Activated naive CD4-positive, alpha-beta T cell (primary cell): ENCODE measurements at places on chromosomes 11 and 22.

- DNase-seq: no peak
Observed at GRCh38 chr11:10931761-10932670, 74.2 kb upstream of the ZBED5 start.

DNA sequence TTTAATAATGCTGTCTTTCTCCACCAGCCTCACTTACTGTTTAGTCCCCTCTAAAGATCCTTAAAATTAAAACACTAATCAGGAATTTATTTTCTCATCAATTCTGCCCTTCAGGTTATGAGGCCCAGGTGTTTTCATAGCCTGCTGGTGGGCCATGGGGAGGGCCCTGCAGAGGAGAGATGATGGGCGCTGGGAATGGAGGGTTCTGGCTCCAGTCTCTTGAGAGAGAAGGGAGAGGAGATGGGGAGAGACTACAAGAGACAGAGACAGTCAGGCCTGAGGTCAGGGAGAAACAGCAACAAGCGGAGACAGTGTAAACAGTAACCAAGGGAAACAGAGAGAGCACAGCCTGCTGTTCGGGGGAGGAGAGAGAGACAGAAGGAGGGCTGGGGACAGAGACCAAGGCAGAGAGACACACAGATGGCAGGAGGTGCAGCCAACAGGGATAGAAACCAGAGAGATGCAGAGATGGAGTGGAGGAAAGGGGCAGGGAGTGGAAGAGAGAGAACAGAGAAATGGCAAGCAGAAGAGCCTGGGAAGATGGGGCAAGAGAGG, 187.3 kb upstream of the SYT13 start:
- DNase-seq: no peak

GRCh38 chr11:44004452-44005062, 43.2 kb upstream of the ACCSL start:
- DNase-seq: no peak

- no peak for DNase-seq
Observed at GRCh38 chr11:75743711-75744563, 24.6 kb upstream of the DGAT2 start.

- no peak for DNase-seq
Observed at GRCh38 chr11:67301313-67301921, 1.9 kb upstream of the SSH3 start.

DNA sequence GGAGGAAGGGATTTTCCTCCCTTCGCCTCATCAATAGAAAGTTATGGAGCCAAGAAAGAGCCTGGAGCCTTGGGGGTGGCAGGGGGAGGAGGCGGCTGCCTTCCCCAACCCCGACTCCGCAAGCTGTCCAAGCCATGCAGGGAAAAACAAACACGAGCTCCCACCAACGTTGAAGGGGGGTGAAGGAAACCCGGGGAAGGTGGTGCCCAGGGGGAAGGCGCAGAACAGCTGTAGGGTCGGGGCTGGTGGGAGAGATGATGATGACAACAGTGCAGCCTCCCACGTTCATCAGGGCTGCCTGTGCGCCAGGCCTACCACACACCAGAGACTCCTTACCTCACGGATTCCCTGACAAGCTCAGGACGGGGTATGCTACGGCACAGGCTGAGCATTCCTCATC, 73.5 kb downstream of the SCUBE1 start:
- DNase-seq: no peak

GRCh38 chr11:86675017-86675416, 2.6 kb upstream of the ME3 start:
- DNase-seq: no peak

- no peak for DNase-seq
Observed at GRCh38 chr11:22343371-22344032, 5.3 kb downstream of the SLC17A6 start.

DNA sequence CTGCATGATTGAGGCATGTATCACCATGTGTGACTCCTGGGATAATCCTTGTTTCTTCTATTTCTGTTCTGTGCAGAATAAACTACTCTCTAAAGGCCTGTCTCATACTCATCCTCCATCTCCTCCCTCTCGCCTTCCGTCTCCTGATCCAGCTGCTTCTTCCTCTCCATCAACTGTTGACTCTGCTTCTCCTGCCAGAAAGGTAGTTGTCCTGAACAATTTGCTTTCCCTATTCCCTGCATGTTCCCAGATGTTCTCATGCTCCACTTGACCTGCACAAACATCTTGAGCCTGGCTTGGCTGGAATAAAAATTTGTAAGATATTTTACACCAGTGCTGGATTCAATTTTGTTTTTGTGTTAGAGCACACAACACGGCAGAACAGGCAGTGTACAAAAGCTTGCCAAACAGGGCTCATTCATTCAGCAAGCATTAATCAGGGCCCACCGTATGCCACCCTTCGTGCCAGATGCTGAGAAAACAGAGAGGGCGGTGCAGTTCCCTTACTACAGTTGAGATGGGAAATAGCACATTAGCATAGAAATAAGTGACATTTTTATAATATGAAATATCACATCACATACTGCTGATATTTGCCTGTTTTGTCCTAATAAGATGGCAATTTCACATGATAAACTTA, 133.3 kb upstream of the PARVA start:
- DNase-seq: no peak

GRCh38 chr11:67439321-67440228, 2.1 kb upstream of the PTPRCAP start:
- DNase-seq: no peak

- no peak for DNase-seq
Observed at GRCh38 chr22:46405901-46406300, 70.4 kb downstream of the TRMU start.

DNA sequence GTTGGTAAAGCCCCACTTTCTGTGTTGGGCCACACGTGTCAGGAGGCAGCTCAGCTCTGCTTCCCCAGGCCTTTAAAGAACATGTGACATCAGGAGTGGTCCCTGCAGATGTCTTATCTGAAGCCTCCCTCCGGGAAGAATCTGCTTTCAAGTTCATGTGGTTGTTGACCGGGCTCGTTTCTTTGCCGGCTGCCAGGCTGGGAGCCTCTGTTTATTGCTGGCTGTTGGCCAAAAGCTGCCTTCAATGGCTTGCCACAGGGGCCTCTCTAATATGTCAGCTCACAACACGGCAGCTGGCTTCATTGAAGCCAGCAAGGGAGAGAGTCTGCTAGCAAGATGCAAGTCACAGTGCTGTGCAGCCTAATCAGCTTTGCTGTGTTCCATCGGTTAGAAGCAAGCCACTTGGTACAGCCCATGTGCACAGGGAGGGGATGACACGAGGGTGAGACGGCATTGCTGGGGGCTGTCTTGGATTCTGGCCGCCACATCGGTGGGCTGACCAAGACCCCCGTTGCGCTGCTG, 14.6 kb downstream of the MRGPRF start:
- no peak for DNase-seq

DNA sequence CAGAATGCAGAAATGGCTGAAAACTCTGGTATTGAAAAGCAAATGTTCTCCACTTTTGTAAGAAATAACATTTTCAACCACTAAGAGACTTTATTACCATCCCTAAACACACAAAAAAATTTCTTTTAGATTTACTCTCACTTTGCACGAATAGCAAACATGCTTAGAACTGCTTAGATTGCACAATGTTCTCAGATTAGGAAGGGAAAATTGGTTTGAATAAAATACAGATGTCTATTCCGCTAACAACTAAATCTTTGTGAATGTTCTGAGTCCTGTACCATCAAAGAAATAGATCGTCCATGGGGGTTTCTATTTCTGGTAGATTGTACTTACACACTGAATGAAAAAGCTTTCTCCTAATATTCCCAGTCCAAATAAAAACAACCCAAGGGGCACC, 40.1 kb downstream of the BDNF start:
- no peak for DNase-seq

- DNase-seq: no peak
Observed at GRCh38 chr11:14934641-14935351, 37.4 kb downstream of the CALCA start.

DNA sequence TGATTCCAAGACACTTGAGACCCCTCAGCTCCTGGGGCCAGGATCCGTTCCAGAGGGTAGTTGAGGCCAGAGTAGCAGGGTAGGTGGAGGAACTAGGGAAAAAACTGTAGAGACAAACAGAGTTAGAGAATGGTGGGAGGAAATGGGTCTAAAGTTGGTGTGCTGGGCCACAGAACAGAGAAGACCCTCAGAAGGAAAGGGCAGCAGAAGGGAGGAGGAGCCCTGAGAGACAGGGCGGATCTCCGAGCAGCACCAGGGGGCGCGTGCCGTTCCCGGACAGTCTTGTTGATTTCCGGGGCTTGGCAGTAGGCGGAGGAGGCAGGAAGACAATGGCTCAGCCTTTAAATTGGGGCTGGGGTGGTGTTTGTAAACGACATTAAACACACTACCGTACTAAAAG, 2.4 kb upstream of the CECR2 start:
- DNase-seq: no peak

- no peak for DNase-seq
Observed at GRCh38 chr11:28674433-28675103, 566.4 kb downstream of the METTL15 start.

DNA sequence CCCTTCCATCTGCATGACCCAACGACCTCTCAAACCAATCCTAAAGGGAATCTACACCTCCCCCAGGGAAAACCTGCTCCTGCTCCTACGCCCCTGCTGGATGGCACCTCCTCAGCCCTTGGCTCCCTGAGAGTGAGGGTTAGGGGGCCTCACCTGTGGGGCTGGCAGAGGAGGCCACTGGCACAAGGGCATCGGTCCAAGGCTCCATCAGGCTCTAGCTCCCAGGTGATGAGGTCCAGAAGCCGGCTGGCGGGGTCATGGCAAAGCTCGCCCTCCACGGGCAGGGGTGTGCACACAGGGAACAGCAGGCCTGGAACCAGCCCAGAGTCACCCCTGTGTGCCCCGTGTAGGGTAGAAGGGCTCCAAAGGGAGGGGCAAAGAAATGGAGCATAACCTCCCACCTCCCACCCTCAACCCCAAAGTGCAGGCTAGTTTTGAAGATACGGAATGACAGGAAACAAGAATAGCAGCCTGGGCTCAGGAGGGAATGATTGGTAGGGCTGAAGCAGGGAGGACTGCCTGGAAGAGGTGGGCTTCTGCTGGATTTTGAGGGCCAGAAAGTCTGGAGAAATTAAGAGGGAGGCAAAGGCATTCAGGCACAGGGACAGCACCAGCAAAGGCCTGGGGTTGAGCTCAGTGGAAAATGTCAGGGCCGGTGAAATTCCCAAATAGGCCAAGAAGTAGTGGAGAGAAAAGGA, 42.6 kb downstream of the DKK3 start:
- DNase-seq: no peak

DNA sequence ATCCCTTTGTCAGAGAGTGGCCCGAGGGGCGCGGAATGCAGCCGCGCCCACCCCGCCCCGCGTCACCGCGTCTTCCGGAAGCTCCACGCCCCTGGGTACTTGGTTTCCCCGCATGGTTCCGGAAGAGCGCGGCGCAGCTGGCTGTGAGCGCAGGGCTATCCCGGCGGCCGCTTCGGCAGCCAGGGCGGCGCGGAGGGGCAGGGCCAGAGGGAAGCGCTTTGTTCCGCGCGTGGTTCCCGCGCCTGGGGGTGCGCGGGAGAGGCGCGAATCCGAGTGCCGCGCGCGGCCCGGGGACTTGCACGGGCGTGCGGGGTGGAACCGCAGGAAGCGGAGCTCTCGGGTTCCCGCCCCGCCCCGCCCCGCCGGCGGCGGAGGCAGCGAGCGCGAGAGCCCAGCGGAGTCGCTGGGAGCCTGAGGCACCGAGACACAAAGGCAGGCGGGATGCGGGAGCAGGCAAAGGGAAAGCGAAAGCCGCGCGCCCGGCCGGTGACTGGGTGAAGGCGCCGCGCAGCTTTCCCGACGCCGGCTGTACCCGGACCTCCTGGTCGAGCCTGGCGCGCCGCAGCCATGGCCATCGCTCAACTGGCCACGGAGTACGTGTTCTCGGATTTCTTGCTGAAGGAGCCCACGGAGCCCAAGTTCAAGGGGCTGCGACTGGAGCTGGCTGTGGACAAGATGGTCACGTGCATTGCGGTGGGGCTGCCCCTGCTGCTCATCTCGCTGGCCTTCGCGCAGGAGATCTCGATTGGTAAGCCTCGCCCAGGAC, at the start of gene PANX1:
PANX1 (plus strand) TSS at position 96 of the 766 bp plus-strand sequence; CDS start at position 568, 472 bp downstream.
- peak; percentile 22 for DNase-seq

DNA sequence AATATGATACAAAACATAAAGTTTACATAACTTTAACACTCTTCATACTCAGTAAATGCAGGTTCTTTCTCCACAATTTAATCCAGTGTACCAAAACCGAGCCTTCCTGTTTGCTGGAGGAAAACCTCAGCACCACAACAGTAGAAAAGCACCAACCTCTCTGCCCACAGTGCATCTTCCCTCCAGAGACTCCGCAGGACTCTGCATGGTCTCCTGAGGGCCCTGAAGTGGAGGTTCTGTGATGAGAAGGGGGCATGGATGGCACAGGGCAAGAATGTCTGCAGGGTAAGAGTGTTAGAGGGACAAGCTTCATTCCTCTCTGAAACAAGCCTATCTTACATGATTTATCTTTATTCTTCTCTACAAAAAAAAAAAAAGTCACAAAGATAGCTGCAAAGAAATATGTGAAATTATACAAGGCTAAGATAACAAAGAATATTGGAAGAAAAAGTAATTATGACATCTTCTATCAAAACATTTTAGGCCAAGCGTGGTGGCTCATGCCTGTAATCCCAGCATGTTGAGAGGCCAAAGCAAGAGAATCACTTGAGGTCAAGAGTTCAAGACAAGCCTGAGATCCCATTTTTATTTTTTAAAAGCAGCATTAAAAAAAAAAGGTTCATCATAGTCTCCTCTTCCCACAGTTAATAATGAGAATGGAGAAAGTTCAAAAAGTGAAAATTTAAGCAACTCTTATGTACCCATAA, 102.0 kb downstream of the VPREB1 start:
- no peak for DNase-seq

GRCh38 chr11:128660947-128661346, 32.9 kb upstream of the FLI1 start:
- DNase-seq: no peak

- no peak for DNase-seq
Observed at GRCh38 chr22:45997077-45997776, 20.3 kb upstream of the WNT7B start.

DNA sequence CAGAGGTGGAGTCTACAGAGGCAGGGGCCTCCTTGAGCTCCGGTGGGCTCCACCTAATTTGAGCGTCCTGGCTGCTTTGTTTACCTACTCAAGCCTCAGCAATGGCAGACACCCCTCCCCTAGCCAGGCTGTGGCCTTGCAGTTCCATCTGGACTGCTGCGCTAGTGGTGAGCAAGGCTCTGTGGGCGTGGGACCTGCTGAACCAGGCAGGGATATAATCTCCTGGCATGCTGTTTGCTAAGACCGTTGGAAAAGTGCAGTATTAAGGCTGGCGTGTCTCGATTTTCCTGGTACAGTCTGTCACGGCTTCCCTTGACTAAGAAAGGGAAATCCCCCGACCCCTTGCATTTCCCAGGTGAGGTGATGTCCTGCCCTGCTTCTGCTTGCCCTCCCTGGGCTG, 77.7 kb downstream of the GDPD4 start:
- DNase-seq: no peak

GRCh38 chr22:32896891-32897290, 95.4 kb downstream of the TIMP3 start:
- no peak for DNase-seq

GRCh38 chr22:42222140-42222539, 48.3 kb downstream of the TCF20 start:
- DNase-seq: no peak

GRCh38 chr11:17570034-17570433, 23.0 kb downstream of the OTOG start:
- DNase-seq: no peak

DNA sequence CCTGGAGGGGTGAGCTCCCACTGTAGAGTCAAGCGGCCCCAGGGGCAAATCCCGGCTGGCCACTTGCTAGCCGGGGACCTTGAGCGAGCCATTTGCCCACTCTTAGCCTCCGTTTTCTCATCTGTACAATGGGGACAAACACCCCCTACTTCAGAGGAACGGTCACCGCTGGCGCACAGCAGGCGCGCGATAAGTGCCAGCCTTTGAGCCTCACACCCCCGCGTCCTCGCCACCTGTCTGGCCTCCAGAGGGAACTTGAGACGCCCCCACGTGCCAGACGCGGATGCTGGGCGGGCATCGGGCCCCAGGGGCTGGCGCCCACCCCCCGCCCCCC, 72.6 kb upstream of the TCF20 start:
- DNase-seq: no peak
